Kasumi-1 (cell line): ENCODE measurements at places on chromosomes 6 and 20.

- DNase-seq = no peak
These were observed 61.2 kb upstream of the TRAF3IP2 start for GRCh38 chr6:111666847-111667246.

- no peak for DNase-seq
These were observed 817.5 kb upstream of the SLC35B3 start for GRCh38 chr6:9252799-9253198.

- DNase-seq = peak; percentile 47
These were observed 3.9 kb upstream of the KCNS1 start for GRCh38 chr20:45104786-45105185.

- DNase-seq = no peak
These were observed 128.9 kb upstream of the NAA20 start for GRCh38 chr20:19888269-19888671.

DNA sequence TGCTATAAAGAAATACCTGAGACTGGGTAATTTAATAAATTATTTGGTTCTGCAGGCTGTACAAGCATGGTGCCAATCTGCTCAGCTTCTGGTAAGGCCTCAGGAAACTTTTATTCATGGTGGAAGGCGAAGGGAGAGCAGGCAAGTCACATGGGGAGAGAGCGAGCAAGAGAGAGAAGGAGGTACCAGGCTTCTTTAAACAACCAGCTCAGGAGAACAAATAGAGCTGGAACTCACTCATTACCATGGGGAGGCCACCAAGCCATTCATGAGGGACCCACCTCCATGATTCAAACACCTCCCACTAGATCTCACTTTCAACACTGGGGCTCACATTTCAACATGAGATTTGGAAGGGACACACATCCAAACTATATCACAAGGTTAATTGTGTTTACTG lies 44.9 kb upstream of the CRISP1 start:
- DNase-seq = no peak

GRCh38 chr20:53736122-53736756 lies 142.6 kb upstream of the ZNF217 start:
- DNase-seq = no peak

- no peak for DNase-seq
These were observed 41.7 kb downstream of the TMEM242 start for GRCh38 chr6:157281570-157281969.

GRCh38 chr20:63519668-63520503 lies 679 bp upstream of the PPDPF start:
- peak; percentile 32 for DNase-seq

- no peak for DNase-seq
These were observed 2.5 kb upstream of the ULBP2 start for GRCh38 chr6:149939356-149939648.

DNA sequence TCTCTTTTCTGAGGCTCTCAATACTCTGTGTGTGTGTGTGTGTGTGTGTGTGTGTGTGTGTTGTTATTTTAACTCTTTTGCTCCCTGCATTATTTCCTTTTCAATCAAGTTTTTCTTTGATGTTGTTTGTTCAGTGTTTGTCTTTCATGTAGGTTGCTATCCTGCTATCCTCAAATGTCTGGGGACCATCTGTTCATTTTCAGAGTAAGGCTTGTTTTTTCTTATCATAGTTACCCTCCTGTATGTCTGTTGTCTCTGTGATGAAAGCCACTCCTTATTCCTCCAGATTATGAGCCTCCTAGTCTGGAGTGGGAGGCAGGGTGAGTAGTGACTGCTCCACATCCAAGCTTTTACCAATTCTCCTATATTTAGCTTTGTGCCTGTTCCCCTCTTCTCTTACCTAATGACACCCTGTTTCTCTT lies 9.2 kb downstream of the ENPP3 start:
- no peak for DNase-seq

GRCh38 chr6:116682334-116682712 lies 1.3 kb downstream of the KPNA5 start:
- DNase-seq = peak; percentile 63

DNA sequence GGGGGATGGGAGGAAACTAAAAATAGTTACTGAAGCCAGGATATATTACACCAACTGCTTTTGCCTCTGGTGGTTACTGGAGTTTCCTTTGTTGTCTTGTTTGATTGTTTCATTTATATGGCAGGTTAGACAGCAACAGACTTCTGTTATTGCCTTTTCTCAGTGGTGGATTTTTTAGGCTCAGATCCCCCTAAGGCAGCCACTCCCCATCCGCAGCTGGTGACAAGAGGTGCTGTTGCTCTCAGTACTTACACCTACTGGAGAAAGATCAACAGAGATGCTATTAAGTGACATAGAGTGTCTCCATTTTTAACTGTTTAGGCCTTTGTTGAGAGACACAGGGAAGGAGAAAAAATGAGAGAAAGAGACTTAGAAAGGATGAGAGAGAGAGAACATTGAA lies 552.1 kb downstream of the PKHD1 start:
- no peak for DNase-seq
